Activated T-cell treated with anti-CD3 and anti-CD28 coated beads, Interleukin-2, amount 50 U/mL, for 72 hours (primary cell): ENCODE measurements at places on chromosomes 16 and 17. TPM values are rescaled to one million over a fixed set of nuclear protein-coding genes. Genes with fewer than 3 reads are reported as not detected.

The USP43 gene
- total RNA-seq: 1.6 TPM

The GNGT2 gene
- total RNA-seq: 27.5 TPM

The LDHD gene
- 0.43 TPM for total RNA-seq

The WDR90 gene
- 47.7 TPM for total RNA-seq

The C16orf95 gene
- 15.1 TPM for total RNA-seq

The TP53TG3F gene
- not detected for total RNA-seq

The MRPL12 gene
- total RNA-seq: 49.1 TPM

The NXPH3 gene
- total RNA-seq: 1.2 TPM

The PRKCA gene
- total RNA-seq: 126 TPM

The NDUFAF8 gene
- total RNA-seq: 48.8 TPM

The PDILT gene
- total RNA-seq: not detected

The HOXB13 gene
- not detected for total RNA-seq

The KRT16 gene
- total RNA-seq: not detected
